Inflammatory macrophage treated with lipopolysaccharide for 4 hours (primary cell): ENCODE measurements at places on chromosomes 11 and 22.

GRCh38 chr11:30411383-30411782 is 88.5 kb downstream of the ARL14EP start:
- no peak for DNase-seq

DNA sequence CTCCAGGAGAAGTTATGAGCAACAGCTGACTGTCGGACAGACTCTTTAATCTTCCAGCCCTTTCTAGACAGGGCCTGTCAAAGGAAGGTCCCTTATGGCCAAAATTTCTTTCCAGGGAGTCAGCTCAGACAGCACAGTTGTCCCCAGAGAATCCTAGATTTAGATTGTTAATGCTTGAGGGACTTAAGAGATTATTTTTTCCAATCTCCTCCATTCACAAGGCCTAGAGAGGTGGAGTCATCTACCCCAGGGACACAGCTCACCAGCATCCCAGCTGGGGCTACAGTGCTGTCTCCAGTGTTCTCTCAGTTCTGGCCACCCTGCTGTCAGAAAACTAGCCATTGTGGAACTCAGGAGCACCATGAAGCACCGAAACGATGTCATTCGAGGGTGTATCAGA is 7.8 kb downstream of the DSCAML1 start:
- no peak for DNase-seq

GRCh38 chr11:109697140-109697843 is 275.3 kb downstream of the C11orf87 start:
- DNase-seq: peak; percentile 50

DNA sequence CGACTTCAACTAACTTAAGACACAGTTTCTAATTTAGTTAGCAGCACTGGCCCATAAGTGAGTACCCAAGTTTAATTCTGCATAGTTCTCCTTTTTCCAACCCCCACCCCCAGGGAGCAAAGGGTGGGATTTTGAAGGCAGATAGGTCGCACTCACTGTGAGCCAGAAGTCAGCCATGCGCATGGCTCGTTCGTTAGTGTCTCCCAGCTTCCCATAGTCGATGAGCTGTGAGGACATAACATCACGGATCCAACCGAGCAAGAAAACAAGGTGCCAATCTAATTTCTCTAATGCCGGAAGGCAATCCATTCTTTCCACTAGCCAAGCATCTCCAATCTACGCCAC is 577 bp downstream of the MRPL17 start:
- no peak for DNase-seq

GRCh38 chr11:132858223-132858622 is 674.1 kb downstream of the OPCML start:
- no peak for DNase-seq

GRCh38 chr22:46589871-46590271 is 30.3 kb upstream of the GRAMD4 start:
- DNase-seq: no peak

- DNase-seq: peak; percentile 86
These were observed 43.6 kb downstream of the CACNG2 start for GRCh38 chr22:36659762-36660509.

GRCh38 chr11:65402790-65403189 is 16.4 kb downstream of the FRMD8 start:
- DNase-seq: no peak

DNA sequence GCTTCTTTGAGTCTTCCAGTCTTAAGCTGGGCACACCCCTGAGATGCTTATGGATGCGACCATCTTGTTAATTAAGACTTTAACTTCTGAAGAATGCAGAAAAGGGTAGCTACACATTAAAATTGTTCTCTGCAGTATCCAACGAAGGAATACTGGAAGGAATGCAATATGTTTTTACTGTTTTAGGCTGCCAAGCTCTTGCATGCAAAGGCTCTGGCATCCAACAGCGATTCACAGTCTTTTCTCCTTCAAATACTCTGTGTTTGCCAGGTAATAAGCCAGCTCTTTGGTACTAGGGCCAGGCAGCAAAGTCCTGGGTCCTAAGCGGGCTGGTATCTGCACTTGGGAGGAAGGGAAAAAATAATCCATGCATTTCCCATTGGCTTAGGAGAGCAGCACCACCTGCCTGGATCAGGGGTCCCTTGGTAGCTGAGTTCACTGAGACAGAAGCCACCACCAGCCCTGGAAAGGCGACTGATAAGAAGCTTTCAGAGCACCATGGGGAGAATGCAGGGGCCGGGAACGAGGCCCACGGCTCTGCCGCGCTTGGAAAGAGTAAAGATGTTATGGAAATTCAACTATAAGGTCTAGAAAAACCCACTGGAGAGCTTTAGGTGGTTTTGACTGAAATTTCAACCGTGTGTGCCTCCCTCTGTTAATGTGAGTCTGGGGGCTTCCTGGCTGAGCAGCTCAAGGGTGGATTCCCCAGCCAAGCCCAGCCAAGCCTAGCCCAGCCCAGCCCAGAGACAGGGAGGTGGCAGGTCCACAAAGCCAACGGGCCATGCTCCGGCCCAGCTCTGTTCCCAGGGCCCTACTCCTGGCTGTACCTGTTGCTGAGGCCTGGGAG is 67.0 kb upstream of the CCND1 start:
- DNase-seq: no peak
